Stimulated activated CD4-positive, alpha-beta T cell treated with anti-CD3 and anti-CD28 coated beads, TNF-alpha, amount 100 ng/mL, for 24 hours (primary cell): ENCODE measurements at places on chromosomes 5 and 9.

DNA sequence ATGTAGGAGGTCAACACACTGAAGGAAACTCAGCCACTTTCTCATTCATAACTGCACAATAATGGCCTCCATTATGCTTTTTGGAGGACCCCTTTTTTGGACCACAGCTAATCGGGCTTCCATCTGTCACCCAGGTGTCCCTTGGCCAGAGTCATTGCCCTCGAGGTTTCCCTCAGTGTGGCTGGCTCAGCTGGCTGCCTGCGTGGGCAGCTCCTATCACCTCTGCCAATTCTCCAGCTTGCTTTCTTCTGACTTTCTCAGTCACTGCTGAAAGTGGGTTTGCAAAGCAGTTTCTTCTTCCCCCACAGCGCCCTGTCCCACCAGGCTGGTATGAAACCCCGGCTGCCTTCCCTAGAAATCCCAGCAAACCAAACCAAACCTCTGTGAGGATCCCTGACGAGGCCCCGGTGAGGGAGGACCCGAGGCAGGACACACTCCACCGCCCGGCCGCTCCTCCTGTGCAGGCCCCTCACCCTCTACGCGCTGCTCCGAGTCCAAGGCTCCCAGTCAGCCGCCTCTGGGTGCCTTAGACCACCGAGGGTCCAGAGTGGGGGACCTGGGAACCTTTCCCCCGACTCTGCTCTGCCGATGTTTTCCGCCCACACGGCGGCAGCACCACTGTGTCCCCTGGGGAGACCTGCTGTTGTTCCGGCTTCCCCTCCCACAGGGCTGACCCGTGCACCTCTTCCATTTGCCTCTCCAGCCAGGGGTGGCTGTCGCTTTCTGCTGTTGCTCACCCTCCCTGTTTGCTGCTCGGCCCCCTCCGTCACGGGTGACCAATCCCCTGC lies 109.5 kb downstream of the TENT4A start:
- no peak for DNase-seq

DNA sequence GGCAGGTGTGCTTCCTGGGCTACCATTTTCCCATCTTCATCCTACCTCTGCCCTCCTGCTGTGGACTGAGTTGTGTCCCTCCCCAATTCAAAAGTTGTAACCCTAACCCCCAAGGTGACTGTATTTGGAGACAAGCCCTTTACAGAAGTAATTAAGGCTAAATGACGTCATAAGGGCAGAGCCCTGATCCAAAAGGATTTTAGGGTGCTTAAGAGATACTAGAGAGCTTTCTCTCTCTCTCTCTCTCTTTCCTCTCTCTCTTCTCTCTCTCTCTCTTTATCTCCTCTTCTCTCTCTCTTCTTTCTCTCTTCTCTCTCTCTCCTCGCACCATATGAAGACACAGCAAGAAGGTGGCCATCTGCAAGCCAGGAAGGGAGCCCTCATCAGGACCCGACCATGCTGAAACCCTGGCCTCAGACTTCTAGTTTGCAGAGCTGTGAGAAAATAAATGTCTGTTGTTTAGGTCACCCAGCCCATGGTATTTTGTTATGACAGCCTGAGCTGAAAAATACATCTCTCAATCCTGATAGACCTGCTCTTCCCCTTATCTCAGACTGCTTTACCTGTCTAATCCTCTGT lies 36.0 kb upstream of the TEX48 start:
- no peak for DNase-seq

DNA sequence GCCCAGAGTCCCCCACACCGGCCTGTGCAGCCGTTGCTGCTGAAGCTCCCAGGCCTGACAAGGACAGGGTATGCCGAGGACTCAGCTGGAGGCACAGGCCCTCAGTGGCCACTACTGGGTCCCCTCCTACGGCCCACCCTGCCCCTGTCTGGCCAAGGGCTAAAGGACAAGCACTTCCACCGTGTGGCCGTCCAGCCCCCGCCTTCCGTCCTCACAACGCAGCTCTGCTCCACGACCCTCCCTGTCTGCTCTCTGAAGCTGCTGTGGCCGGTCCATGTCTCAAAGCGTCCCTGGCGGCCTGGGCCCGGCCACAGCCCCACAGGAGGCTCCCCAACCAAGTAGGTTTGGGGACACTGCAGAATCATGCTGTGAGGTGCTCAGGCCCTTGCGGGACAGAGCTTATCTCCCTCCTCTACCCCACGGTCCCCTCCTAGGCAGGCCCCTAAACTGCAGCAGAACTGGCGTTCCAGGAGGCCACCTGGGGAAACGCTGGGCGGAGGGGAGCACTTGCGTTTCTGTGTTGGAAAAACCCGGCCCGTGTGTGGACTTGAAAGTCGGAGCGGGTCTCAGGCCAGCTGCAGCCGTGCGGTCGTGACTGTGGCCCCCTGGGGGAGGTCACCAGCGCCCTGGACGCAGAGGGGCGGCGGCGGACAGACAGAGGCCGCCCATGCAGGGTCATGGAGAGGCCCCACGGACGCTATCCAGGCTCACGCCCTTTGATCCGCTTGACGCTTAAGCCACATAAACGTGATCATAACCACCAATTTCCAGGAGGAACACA lies 45.6 kb downstream of the NKD2 start:
- no peak for DNase-seq

DNA sequence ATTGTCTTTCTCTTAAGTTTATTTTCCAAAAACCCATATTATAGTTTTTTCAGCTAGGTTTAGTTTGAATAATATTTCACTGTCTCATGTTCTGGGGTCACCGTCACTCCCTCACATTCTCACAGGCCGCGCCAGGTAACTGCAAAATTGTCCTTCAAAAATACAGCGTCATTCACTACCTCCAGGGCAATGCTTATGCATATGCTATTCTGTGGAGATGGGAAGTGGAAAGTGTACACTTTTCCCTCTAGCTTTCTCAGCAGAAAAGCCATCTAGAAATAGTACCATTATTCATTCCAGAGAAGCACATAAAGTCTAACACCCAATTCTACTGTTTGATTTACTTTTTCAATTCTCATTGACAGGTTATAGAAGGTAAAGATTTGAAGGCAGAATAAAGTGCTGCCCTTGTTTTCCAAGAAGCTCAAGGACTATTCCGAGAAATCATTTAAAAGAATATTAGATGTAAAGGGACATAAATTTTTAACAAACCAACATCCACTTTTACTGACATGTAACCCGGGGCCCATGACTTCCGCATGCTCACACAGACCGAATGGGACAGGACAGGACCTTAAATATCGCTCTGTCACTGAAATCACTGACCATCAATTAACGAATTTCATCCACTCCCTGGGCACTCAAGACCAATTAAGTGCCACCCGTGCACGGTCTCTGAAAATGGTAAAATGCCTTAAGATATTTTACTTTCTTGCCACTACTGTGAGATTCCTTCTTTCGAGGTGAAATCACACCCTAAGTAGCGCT lies 720 bp downstream of the NUDT12 start:
- DNase-seq, result no peak

DNA sequence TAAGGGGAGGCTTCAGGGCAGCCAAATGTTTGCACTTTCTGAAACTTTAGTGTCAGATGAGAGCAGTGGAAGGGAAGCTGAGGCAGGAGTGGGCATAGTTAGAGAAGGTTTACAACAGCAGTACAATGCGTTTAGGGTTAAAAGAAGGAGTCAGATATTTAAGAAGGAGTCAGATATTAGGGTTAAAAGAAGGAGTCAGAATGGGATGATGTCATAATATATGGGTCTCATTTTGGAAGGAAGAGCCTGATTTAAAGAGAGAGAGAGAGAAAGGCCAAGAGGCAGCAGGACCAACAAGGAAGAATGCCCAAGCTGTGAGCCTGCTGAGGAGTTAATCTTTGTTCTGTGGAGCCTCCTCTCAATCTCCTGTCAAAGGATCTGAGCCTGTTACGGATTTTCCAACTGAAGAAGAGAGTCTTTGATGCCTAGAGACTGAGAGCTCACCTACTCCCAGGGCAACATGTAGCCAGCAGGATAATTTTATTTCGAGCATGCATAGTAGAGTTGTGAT lies 9.5 kb downstream of the ISL1 start:
- no peak for DNase-seq

GRCh38 chr9:72353455-72354116 lies 11.4 kb downstream of the ZFAND5 start:
- DNase-seq, result no peak

- no peak for DNase-seq
Observed at GRCh38 chr5:55535199-55535905, 588 bp upstream of the PLPP1 start.

DNA sequence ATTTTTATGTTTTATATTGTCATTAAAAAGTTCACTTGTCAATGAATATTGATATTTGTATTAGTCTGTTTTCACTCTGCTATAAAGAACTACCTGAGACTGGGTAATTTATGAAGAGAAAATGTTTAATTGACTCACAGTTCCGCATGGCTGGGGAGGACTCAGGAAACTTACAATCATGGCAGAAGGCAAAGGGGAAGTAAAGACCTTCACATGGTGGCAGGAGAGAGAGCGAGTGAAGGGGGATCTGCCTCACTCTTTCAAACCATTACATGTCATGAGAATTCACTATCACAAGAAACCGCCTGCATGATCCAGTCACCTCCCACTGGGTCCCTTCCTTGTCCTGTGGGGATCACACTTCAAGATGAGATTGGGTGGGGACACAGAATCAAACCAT lies 27.4 kb downstream of the SRD5A1 start:
- DNase-seq, result no peak

DNA sequence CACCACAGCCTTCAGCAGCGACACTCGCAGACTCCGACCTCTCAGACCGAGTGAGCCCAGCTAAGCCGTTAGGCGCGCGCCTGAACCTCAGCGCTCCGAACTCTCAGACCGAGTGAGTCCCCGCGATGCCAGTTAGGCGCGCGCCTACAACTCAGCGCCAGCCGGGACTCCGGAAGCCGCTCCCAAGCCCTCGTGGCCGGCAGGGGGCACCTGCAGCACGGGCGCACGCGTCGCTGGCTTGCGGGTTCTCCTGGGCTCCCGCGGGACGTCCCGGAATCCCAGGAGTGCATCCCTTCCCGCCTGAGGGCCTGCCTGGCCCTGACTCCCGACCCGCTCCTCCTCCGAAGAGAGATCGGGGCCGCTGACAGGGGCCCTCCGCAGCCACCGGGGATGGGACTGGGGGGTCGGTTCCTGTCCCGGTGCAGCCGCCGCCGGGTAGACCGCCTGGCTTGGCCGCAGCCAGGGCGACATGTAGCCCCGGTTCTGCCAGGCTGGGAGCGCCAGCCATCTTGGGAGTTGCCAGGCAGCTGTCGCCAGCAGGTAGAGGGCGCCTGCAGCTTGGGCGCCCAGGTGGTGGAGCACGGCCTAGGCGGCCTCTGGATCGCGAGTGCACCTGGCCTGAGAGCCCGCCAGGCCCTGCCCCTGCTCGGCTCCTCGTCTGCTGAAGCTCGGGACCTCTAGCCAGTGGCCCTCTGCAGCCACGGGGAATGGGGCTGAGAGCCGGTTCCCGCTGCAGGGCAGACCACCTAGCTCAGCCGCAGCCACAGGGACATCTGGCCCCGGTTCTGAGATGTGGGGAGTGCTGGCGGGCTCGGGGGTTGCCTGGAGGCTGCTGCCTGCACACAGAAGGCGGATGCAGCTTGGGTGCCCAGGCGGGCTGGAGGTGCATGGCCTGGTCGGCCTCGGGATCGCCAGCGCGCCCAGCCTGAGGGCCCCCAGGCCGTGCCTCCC lies at the start of gene ANKRD18A:
TSS of gene ANKRD18A (minus strand) at position 114 of the 951 bp plus-strand sequence. CDS start 311 bp downstream, outside the sequence.
- peak; percentile 55 for DNase-seq

- no peak for DNase-seq
Observed at GRCh38 chr9:22975951-22976350, 529.3 kb downstream of the DMRTA1 start.

DNA sequence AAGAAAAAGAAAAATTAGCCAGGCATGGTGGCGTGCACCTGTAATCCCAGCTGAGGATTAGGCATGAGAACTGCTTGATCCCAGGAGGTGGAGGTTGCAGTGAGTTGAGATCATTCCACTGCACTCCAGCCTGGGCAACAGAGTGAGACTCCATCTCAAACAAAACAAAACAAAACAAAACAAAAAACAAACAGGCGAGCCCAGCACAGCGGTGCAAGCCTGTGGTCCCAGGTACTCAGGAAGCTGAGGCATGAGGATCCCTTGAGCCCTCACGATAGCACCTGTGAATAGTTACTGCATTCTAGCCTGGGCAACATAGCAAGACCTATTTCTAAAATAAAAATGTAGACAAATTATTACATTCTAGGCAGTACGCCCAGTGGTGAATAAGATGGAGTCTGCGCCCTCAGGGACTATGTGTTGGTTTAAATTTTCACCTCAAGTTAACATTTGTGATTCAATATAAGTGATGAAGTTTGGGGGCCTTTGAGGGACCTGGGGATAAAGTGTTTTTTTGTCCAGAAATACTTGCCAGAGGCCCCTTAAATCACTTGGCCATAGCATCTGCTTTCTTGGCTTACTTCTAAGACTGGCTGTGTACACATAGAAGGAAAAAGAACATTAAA lies 3.4 kb upstream of the GAPVD1 start:
- no peak for DNase-seq

DNA sequence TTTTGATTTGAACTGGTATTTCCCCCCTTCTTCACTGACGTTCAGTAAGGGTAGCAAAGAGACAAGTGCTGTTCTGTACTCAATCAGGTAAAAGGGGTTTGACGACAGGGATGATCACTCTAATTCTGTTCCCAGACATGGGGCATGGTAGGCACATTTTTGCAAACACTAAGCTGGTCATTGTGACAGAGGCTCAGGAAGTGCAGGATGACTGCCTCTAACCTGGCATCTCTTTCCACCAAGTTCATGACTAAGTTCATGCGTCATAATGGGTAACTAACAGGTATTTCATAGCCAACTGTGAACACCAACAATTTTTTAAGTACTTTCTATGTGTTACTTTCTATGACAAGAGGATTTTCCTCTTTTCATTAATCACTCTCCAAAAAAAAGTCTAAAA lies 166.5 kb downstream of the MAPKAP1 start:
- no peak for DNase-seq

- DNase-seq, result no peak
Observed at GRCh38 chr5:78354066-78354670, 6.2 kb upstream of the SCAMP1 start.

DNA sequence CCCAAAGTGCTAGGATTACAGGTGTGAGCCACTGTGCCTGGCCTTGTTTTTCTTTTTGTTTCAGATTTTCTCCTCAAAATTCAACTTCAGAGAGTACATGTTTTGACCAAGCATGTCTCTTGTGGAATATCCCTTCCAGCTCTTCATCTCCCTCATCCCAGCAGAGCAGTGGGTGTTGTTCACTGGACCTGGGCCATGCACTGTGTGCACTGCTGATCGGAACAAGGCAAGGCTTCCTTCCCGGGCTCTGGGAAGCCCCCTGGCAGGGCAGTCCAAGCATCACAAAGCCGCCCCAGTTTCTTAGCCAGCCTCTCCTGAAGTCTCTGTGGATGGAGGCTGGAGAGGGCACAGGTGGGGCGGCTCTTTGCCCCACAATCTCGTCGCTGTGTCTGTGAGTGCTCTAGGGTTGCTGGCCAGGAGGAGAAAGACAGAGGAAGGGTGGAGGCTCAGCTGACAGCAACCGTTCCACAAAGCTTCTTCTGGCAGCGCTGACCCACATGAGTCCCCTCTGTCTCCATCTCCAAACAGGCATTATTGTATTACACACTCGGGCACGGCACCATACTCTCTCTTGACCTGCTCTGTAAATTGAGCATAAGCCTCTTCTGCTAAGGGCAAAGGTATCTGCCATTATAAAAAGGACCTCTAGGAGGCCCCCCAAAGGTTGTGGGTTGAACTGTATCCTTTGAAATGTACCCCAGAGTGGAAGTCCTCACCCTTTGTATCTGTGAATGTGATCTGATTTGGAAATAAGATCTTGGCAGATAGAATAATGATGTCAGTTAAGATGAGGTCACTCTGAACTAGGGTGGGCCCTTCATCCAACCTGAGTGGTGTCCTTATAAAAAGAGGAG lies 89.6 kb downstream of the TARS1 start:
- DNase-seq, result no peak
